ENCODE measurements at places on chromosomes 7 and 10. TPM values are rescaled to one million over a fixed set of nuclear protein-coding genes. Genes with fewer than 3 reads are reported as not detected.
A peak's percentile ranks its signal among the peaks of the same experiment; 100 is the strongest.

The EPHB6 gene
- total RNA-seq: 3.0 TPM

The SEMA3E gene
- total RNA-seq: not detected

The TAS2R3 gene
- 1.5 TPM for total RNA-seq

The FOXI2 gene
- total RNA-seq: not detected

The HOXA4 gene
- not detected for total RNA-seq

The CYP3A5 gene
- not detected for total RNA-seq

The TRUB1 gene
- 20.3 TPM for total RNA-seq

The SPAM1 gene
- total RNA-seq: not detected

The TAS2R41 gene
- not detected for total RNA-seq

DNA sequence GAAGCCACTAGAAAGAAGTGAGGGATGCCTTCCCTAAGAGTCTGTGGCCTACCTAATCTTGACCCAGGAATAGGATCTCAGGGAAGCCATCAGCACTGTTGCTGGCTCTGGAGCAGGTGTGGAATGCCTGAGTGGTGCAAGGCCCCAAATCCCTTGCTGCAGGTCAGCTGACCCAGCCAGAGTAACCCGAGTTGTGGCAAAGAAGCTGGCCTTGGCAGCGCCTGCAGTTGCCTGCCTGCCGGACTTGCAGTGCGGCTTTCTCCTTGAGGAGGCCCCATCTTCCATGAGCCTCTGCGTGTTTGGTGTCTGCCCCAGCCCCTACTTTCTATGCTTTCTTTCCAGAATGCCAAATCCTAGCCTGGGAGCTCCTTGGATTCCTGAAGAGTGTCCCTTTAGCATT lies 5.8 kb downstream of the KIAA1217 start:
- H3K27ac ChIP-seq: no peak overlapping the region
- no peak overlapping the region for H3K4me3 ChIP-seq
- no peaks in the 10 kb centered on the region for H3K36me3 ChIP-seq
- DNase-seq: no peak
- H3K27me3 ChIP-seq: peaks cover 19% of the 10 kb centered on the region
- H3K4me1 ChIP-seq: peaks cover 6% of the 10 kb centered on the region

DNA sequence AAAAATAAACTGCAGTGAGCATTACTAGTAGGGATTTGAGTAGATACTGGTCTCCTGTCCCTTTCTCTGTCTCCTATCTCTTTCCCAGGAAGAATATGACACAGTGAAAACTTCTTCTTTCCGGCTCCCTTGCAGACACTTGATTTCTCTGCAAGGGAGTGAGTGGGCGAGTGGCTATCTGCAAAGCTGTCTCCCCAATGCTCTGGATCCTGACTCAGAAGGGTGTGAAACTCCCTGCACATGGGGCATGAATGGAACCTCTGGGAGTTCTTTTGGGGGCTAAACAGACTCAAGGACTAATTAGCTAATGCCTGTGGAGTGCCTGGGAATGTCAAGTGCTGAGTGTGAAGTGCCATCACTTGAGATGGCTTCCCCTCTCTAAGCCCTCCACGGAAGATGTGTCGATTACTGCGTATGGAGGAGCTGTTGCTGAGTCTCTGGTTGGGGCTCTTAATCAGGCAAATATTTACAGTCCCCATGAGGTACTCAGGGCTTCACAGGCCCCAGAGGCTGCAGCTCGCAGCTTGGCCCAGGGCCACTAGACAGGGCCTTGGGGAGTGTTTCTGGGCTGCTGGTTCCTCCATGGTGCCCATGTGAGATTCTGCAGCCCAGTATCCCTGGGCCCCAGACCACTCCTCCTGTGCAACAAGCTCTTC lies 139.8 kb downstream of the RPS24 start:
- no peaks in the 10 kb centered on the region for H3K4me1 ChIP-seq
- peaks cover 6% of the 10 kb centered on the region for H3K27me3 ChIP-seq
- no peaks in the 10 kb centered on the region for H3K36me3 ChIP-seq

GRCh38 chr7:5437987-5438386 lies 14.4 kb upstream of the TNRC18 start:
- H3K27ac ChIP-seq: no peak overlapping the region
- no peak overlapping the region for H3K4me3 ChIP-seq
- no peak for DNase-seq
- H3K27me3 ChIP-seq: no peaks in the 10 kb centered on the region
- H3K4me1 ChIP-seq: no peaks in the 10 kb centered on the region

- DNase-seq: no peak
- H3K27me3 ChIP-seq: no peaks in the 10 kb centered on the region
- H3K4me1 ChIP-seq: peaks cover 24% of the 10 kb centered on the region
- no peaks in the 10 kb centered on the region for H3K36me3 ChIP-seq
- H3K4me3 ChIP-seq: no peak overlapping the region
Measured at GRCh38 chr7:134935701-134936100, 50.6 kb upstream of the AGBL3 start.

DNA sequence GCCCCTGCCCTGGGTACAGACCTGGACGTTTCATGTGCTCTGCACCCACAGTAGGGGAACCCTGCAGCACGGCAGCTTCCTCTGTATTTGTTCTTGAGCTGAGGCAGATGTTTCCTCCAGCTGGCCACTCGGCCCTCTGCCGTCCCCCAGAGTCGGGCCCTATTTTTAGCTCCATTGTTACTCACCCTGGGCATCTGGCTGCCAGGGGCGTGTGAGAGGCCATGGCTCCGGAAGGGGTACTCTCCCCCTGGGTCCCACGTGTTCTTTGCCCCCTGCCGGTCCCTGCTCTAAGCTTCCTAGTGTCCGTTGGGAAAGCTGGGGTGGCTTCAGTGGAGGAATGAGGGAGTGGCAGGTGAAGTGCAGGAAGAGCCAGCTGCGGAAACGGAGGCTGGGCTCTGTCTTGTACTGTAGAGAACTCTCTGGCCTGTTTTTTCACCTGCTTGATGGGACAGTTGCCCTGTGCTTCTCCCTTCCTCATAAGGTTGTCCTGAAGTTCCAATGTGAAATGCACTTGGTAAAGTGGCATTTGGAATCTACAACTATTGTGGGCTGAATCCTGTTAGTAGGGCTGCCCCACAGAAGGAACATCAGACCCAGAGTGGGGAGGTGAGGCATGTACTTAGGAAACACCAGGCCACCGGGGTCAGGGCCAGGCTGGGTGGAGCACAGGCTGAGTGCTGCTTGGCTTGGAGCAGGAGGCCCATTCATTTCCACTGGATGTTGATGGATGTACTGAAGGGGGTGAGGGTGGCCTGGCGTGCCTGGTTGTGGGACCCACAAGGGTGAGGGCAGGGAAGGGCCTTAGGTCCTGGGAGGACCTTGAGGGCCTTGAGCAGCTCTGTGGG lies 30.6 kb downstream of the PALD1 start:
- no peaks in the 10 kb centered on the region for H3K27me3 ChIP-seq
- H3K36me3 ChIP-seq: no peaks in the 10 kb centered on the region
- no peak overlapping the region for H3K4me3 ChIP-seq
- no peak overlapping the region for H3K27ac ChIP-seq
- no peaks in the 10 kb centered on the region for H3K4me1 ChIP-seq
- no peak for DNase-seq

DNA sequence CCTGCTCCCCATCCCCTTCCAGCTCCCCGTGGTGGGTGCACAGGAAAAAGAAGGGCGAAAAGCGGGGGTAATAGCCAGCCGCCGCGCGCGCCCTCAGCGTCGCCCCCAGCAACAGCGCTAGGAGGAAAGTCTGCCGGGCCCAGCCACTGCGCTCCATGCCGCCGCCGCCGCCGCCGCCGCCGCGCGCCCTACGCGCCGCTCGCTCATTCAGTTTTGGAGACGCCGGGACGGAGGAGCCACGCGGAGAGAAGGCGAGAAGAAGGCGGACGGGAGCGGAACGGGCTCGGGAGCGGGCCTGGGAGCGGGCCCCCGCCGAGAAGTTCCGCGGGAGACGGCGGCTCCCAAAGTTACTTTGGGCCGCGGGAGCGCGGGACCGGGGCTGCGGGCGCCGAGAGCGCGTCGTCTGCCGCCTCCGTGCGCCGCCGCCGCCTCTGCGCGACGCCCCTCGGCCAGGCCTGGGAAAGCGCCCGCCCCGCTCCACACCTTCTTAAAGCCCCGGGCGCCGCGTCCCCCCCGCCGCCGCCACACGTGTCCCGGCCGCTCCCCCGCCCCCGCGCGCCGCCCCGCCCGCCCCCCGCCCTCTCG lies at the start of gene RELN:
Gene RELN (minus strand): TSS at position 459 of the 585 bp plus-strand sequence. CDS start 302 bp downstream, at position 157.
- DNase-seq: no peak
- peaks cover 6% of the 10 kb centered on the region for H3K4me1 ChIP-seq
- no peaks in the 10 kb centered on the region for H3K36me3 ChIP-seq
- no peak within 1 kb of the TSS for H3K27ac ChIP-seq
- peak within 1 kb of the TSS; percentile 59 for H3K4me3 ChIP-seq
- peaks cover 59% of the 10 kb centered on the region for H3K27me3 ChIP-seq

DNA sequence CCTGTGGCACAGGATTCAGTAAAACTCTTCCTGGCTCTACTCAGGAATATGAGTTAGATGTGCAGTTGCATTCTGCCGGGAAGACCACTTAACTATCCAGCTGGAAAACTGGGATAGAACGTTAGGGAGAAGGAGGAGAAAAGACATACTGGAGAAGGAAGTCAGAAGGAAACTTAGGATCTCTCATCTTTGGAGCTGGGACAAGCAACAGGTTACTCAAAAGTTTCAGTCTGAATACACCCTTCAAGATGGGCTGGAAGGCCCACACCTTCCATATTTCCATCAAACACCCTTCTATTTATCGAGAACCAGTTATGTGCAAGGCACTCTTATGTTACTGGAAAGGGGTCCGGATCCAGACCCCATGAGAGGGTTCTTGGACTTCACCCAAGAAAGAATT lies 440.4 kb upstream of the NRP1 start:
- no peaks in the 10 kb centered on the region for H3K27me3 ChIP-seq
- H3K4me3 ChIP-seq: no peak overlapping the region
- H3K27ac ChIP-seq: no peak overlapping the region
- no peaks in the 10 kb centered on the region for H3K4me1 ChIP-seq
- no peak for DNase-seq

GRCh38 chr10:99965700-99966099 lies 44.0 kb downstream of the DNMBP start:
- H3K4me3 ChIP-seq: no peak overlapping the region
- H3K4me1 ChIP-seq: peaks cover 6% of the 10 kb centered on the region
- H3K36me3 ChIP-seq: no peaks in the 10 kb centered on the region
- no peak overlapping the region for H3K27ac ChIP-seq
- H3K27me3 ChIP-seq: no peaks in the 10 kb centered on the region
- DNase-seq: no peak

- H3K36me3 ChIP-seq: no peaks in the 10 kb centered on the region
- no peaks in the 10 kb centered on the region for H3K27me3 ChIP-seq
- DNase-seq: no peak
- H3K4me1 ChIP-seq: peaks cover 15% of the 10 kb centered on the region
- no peak overlapping the region for H3K4me3 ChIP-seq
- H3K27ac ChIP-seq: no peak overlapping the region
Measured at GRCh38 chr10:77877441-77878344, 48.9 kb downstream of the DLG5 start.

GRCh38 chr7:158672975-158673374 lies 31.6 kb downstream of the NCAPG2 start:
- DNase-seq: no peak
- peaks cover 11% of the 10 kb centered on the region for H3K4me1 ChIP-seq
- H3K27me3 ChIP-seq: no peaks in the 10 kb centered on the region
- H3K4me3 ChIP-seq: no peak overlapping the region
- H3K36me3 ChIP-seq: peaks cover 76% of the 10 kb centered on the region
- H3K27ac ChIP-seq: peak overlapping the region; percentile 8

DNA sequence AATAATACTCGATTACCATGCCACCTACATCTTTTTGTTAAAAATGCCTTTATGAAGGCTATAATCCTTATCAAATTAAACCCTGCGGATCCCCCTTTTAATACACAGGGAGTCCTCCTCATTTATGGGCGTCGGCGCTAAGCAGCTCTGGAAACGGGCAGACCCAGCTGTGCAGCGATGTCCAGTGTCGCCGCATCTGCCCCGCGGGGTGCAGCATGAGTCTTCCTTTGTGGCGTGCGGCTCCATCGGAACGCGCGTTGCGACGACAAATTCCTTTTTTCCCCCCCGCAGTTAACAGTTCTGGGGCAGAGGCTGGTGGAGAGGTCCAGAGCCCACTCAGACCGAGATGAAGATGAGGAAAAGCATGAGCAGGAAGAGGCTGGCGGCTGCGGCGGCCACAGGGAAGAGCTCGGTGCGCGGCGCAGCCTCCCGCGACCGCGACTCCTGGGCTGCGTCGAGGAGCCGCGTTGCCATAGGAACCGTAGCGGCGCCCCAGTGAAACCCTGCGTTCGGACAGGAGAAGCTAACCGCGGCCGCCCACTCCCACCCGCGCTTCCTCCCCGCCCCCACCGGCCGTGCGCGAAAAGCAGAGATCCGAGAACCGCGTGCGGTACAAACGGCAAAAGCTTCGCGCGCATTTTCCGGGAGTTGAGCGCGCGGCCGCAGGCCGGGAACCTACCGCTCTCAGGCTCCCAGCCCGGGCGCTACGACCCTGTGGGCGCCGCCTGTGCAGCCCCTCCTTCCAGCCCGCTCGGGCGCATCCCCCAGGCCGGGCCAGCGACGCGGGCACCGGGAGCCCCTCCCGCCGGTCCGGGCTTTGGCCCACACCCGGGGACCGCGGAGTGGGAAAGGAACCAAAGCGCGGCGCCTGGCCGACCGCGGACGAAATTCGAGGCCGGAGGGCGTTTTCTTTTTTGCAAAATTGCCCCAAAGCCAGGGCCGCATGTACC lies 130.6 kb downstream of the SPAG6 start:
- H3K27me3 ChIP-seq: peaks cover 57% of the 10 kb centered on the region
- DNase-seq: no peak
- peaks cover 6% of the 10 kb centered on the region for H3K4me1 ChIP-seq
- H3K36me3 ChIP-seq: no peaks in the 10 kb centered on the region

GRCh38 chr7:89927762-89928161 lies 226.5 kb upstream of the STEAP1 start:
- no peak overlapping the region for H3K27ac ChIP-seq
- H3K4me3 ChIP-seq: no peak overlapping the region
- no peaks in the 10 kb centered on the region for H3K4me1 ChIP-seq
- no peak for DNase-seq
- H3K36me3 ChIP-seq: no peaks in the 10 kb centered on the region

DNA sequence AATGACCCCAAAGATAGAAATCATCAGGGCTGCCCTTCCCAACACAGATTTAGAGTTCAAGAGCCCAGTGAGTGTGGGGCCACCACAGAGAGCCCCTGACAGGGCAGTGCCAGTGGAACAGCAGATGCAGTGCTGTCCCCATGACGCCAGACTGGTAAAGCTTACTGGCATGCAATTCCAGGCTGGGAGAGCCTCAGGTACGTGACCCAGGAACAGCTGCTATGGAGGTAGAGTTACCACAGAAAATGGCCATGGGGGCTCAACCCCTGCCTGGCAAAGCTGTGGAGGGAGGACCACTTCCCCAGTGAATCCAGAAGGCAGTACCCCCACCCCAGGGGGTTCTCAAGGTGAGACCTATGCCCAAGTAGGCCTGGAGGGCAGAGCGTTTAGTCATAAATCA lies 228.5 kb downstream of the POLR1F start:
- H3K27me3 ChIP-seq: no peaks in the 10 kb centered on the region
- no peaks in the 10 kb centered on the region for H3K36me3 ChIP-seq
- no peak for DNase-seq
- no peak overlapping the region for H3K4me3 ChIP-seq

GRCh38 chr7:80453699-80454340 lies 58.0 kb downstream of the GNAT3 start:
- no peak for DNase-seq
- no peak overlapping the region for H3K27ac ChIP-seq
- no peaks in the 10 kb centered on the region for H3K27me3 ChIP-seq
- H3K4me1 ChIP-seq: no peaks in the 10 kb centered on the region
- no peak overlapping the region for H3K4me3 ChIP-seq

GRCh38 chr10:103480521-103480920 lies 1.5 kb upstream of the CALHM3 start:
- DNase-seq: no peak
- H3K36me3 ChIP-seq: no peaks in the 10 kb centered on the region
- H3K4me3 ChIP-seq: no peak overlapping the region
- H3K27me3 ChIP-seq: no peaks in the 10 kb centered on the region

Measured in activated T-helper 2 cell treated with anti-CD3 and anti-CD28 coated beads, Interferon-gamma antibody, Interleukin-2, Interleukin-4, amounts not matched to agents 10 μg/mL and 5 μg/mL and 100 μg/mL, durations not matched to agents 14 hours and 24 hours and 36 hours (primary cell).